ENCODE measurements at places on chromosomes 4 and X.
A peak's percentile ranks its signal among the peaks of the same experiment; 100 is the strongest.

DNA sequence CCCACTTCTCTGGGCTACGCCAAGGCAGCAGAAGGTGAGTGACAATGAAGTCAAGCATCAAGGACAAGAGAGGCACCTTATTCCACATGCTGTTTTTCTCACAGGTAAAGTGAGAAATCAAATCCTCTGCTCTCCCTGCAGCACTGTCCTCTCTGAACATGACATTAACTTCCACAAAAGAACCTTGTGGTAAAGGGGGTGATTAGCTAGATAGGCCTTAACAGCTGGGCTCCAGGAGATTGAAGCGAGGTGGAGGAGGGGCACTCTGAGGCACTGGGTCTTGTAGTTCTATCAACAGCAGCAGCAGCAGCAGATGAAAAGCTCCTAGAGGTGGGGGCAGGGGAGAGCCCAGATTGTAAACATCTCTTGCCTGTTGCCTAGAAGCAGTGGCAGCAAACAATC is 96.8 kb upstream of the CXXC4 start:
- DNase-seq = no peak

DNA sequence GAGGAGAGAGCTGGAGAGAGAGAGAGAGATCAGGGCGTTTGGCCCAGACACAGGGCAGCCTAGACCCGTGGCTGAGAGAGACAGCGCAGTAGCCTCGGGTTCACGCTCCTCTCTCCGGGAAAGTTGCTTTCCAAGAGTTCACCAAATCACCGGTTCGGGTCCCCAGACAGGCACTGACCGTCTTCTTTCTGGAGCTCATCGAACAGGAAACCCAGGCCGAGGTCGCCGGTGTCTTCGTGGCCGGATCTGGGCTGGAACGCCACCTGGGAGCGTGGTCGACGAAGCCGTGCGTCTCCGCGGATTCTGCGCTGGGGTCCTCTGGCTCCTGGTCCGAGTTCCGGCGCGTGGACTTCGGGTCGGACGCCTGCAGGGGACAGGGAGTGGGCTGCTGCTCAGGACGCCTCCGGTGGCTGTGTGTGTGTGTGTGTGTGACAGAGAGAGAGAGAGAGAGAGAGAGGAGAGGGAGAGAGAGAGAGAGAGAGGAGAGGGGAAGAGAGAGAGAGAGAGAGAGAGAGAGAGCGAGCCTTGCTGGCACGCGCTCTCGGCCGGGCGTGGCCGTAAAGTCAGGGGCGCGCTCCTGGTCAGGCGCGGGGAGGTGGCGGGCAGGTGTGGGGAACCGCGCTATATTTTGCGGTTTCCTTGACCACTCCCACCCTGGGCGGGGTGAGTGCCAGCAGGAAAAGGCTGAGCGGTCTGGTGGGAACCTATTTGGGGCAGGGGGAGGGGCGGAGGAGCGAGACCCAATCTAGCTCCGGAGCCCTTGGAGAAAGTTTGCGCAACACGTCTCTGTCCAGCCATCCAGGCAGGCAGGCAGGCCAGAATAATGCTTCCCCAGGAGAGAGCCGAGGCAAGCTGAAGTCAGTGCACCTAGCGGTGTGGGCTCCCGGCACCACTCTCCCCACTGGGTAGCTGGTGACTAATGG is 62.1 kb downstream of the RHOXF2B start:
- no peak for DNase-seq

- DNase-seq = peak; percentile 24
Measured at GRCh38 chr4:7910952-7911578, 28.6 kb downstream of the AFAP1 start.

GRCh38 chr4:1210971-1211370 is 38.0 kb downstream of the CTBP1 start:
- DNase-seq = no peak

GRCh38 chr4:3879681-3880614 is 113.8 kb downstream of the ADRA2C start:
- DNase-seq = no peak

GRCh38 chrX:130645955-130646583 is 244.3 kb downstream of the RBMX2 start:
- DNase-seq = no peak

DNA sequence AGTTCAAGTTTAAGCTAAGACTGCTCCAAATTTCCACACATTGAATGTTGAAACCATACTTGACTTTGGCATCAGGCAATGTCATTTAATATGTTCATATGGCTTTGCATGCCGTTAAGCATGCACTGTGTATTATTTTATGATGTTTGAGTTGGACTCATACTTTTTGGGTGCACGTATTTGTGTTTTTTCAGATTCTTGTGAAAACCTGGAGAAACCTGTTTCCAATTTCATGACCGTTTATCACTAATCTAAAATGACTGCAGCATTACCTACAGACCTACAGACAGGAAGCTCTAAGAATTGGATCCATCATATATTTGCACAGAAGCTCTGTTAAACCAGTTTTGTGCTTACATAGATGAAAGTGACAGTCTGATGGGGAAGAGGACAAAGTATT is 1093.0 kb upstream of the INTU start:
- DNase-seq = no peak

- DNase-seq = no peak
Measured at GRCh38 chr4:172822331-172822730, 346.3 kb upstream of the GALNT7 start.

DNA sequence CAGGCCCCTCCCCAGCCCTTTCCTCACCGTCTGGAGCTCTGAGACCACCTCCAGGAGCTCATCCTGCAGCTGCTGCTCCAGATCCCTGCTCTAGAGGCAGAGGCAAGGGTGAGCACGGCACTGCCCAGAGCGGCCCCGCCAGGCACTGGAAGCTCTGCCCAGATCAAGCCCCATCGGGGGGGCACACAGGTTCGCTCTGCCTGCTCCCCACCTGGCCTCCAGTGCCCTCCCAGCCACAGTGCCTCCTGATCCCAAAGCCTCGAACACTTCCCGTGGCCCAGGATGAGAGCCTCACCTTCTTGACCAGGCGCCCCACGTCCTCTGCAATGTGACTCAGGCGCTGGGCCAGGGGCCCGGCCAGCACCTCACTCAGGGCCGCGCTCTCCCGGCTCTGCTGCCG is 5.0 kb downstream of the ARHGAP4 start:
- DNase-seq = no peak

DNA sequence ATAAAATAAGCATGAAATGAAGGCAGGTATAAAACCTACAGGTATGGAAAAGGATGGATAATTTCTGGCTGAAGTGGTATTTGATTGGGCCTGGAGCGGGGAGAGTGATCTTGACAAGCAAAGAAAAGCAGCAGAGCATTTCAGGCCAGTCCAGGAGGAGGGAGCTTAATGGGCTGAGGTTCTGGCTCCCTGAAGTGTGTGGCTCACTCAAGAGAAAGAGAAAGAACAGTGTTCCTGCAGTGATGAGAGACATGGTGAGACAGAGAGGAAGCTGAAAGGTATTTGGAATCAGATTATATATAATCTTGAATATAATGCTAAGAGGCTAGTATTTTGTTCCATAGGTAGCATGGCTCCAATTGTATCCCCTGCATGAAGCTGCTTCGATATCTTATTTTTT is 153.5 kb downstream of the MGST2 start:
- no peak for DNase-seq

GRCh38 chr4:175833574-175834311 is 21.7 kb upstream of the GPM6A start:
- no peak for DNase-seq

GRCh38 chr4:89056292-89056952 is 563 bp downstream of the FAM13A start:
- DNase-seq = no peak

DNA sequence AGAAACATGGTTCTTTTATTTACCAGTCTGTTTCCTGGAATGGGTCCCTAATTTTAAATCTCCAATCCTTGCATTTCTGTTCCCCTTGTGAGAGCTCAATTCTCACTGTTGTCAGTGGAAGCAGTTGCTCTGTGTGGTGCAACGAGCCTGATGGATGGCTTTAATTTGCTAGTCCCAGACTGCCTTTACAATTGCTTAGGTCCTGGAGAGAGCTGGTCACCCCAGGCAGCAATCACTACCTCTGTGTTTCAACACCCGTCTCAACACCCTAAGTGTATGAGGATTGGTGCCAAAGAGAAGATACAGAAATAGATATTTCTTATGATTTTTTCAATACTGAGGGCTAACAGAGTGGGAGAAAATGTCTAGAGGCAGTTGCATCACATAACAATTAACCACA is 873.8 kb downstream of the GLUD2 start:
- no peak for DNase-seq

GRCh38 chr4:188053302-188053701 is 56.1 kb downstream of the TRIML2 start:
- no peak for DNase-seq

DNA sequence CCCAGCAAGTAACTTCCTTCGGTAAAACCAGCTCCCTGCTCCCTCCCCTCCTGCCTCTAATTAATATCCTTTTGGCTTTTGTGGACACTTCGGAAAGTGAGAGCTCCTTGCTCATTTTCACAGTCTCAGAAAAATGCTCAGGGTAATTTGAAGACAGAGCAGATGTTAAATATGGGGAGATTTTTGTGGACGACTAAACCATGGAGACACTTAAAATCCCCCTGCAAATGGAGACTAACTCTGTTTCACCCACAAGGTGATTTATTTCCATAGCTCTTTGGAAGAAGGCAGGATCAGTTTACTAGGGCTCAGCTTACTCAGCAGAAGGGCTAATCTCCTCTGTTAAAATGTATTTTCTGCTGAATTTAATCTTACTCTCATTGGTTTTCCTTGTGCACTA is 12.2 kb upstream of the AMOT start:
- DNase-seq = no peak

GRCh38 chrX:56113785-56114436 is 118.2 kb upstream of the KLF8 start:
- no peak for DNase-seq

- no peak for DNase-seq
Measured at GRCh38 chr4:55617587-55618197, 18.4 kb downstream of the NMU start.

GRCh38 chrX:30653415-30654131 is at the start of gene GK:
Gene GK, plus strand, starts transcription at chrX:30653423. Its CDS starts 115 bp downstream, at chrX:30653538.
- no peak for DNase-seq

DNA sequence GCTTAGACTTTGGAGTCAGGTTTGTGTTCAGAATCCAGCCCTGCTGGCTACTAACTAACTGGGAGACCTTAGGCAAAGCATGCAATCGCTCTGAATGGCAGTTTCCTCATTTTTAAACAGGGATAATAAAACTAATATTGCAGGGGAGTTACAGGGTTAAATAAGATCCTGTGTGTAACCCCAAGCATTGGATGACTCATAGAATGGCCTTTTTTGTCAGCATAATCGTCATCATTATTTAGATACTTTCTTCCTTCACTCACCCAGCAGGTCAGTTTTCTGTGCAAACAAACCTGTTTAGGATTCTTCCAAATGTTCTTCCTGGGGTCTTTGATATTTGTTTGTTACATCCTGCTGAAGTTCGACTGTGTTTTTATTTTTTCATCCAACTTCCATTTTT is 208.2 kb downstream of the EVC2 start:
- no peak for DNase-seq

DNA sequence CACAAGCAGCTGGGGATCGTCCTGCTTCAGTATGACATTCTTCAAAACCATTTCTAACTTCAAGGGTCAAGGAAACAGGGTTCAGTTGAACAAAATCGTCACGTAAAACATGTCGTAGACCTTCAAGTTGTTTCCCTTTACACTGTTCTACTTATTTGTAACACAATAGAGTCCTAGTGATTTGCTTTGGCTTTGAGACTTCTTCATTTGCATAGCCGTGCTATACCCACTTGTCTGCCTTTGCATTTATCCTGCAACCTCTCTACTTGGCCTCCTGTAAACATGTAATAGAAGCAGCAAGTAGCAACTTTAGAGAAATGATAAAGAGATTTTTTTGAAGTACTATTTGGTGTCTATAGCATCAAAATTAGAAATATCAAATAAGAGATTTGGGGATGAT is 194.9 kb downstream of the SLC7A11 start:
- DNase-seq = no peak

DNA sequence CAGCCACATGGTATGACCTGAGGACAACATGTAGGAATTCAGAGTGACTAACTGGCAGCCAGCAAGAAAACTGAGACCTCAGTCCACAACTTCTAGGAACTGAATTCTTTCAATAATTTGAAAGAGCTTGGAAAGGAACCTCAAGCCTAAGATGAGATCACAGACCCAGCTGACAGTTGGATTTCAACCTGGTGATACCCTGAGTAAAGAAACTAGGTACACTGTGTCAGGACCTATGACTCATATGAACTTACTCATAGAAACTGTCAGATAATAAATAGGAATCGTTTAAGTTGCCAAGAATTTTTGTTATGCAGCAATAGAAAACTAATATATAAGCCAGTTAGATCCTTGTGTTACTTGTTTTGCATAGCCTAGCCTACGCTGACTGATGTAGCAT is 102.4 kb upstream of the DCAF12L1 start:
- DNase-seq = no peak

Measured in thoracic aorta (tissue), 2 donors.